ENCODE measurements at places on chromosomes 11 and 22.

DNA sequence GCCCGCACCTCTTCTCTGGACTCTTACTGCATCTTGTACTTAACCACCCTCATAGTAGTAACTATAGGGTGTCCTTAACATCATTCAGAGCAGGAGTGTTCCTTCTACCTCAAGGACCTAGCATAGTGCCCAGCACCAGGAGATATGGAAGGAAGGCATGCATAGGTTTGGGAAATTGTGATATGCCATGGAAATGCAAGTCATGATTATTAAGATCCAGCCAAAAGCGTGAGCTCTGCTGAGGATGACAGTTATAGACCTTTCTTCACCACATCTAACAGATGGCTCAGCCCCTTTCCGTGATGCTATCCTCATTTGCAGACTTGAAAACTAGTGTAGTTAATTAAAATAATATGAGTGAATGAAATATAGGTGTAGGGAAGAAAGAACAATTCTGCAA is 746.1 kb downstream of the NTM start:
- no peak for DNase-seq

- DNase-seq, result peak; percentile 87
These were observed 531.7 kb downstream of the TBC1D22A start for GRCh38 chr22:47294222-47294532.

GRCh38 chr11:10680956-10681487 is 12.5 kb downstream of the IRAG1 start:
- peak; percentile 86 for DNase-seq

DNA sequence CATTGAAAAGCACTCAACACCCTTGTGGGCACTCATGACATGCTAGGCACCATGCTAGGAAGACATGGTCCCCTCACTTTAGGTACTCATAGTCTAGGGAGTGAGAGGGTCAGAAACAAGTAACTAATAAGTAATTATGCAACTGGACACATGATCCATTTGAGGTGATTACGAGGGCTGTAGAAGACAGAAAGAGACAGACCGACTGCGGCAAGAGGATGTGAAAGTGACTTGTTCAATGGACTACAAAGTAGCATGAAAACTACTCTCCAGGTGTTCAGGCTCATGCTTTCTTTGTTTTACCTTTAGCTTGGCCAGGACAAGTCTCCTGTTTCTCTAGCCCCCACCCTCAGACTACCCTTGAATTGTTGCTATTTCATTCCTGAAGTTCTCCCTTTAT is 310.8 kb upstream of the SORL1-AS1 start:
- no peak for DNase-seq

DNA sequence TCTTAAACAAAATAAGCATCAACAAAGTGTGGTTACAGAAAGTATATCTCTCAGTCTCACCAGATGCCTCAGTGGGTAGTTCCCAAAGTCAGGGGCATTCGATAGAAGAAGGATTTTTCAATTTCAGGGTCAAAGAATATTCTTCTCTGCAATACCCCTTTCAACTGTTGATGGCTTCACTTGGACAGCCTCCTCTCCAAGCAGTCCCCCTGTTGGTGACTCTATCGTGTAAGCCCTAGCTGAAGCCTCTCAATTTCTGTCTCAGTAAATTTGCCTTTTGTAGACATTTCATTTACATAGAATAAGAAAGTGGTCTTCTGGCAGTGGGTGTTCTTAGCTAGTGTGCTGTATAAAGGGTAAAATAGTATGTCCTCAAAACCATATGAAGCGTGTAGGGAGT is 11.3 kb upstream of the CCDC83 start:
- no peak for DNase-seq

DNA sequence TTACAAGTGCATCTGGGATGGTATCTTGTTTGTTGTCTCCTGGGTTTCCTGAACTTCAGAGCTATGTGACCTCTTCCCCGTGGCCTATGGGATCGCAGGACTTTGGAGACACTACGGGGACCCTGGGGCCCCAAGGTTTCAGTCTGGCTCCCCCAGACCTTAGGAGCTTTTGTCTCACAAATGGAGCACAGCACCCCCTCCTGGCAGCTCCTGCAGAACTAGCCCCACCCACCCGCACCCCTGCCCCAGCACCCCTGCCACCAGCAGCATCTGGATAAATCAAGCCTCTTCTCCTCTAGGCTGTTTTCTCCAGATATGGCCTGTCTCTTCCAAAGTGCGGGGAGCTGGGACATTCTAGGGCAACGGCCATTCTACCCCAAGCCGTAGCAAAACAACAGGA is 10.4 kb downstream of the RCOR2 start:
- DNase-seq, result no peak

DNA sequence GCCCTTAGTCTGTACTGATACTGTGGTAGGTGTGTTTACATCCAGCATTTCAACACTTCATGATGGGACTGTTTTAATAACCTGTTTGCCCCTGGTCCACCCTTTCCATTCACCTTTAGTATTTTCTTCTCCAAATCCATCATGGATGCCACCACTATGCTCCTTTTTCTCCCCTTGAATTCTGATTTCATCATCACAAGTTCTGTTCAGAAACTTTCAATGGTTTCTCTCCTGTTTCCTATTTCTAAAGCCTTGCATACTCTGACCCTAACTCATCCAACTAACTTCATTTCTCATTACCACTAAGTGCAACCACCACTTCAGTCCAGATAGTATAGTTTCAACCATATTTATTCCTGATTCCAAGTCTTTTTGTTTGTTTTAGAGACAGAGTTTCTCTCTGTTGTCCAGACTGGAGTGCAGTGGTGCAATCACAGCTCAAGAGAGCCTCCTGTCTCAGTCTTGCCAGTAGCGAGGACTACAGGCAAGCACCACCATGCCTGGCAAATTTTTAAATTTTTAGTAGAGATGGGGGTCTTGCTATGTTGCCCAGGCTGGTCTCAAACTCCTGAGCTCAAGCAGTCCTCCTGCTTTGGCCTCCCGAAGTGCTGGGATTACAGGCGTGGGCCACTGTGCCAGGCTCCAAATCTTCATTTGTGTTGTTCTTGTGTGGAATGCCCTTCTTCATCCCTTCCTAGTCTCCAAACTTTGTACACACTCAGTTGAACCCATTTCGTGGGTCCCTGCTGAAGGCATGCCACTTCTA is 1.2 kb upstream of the LIN7C start:
- no peak for DNase-seq

DNA sequence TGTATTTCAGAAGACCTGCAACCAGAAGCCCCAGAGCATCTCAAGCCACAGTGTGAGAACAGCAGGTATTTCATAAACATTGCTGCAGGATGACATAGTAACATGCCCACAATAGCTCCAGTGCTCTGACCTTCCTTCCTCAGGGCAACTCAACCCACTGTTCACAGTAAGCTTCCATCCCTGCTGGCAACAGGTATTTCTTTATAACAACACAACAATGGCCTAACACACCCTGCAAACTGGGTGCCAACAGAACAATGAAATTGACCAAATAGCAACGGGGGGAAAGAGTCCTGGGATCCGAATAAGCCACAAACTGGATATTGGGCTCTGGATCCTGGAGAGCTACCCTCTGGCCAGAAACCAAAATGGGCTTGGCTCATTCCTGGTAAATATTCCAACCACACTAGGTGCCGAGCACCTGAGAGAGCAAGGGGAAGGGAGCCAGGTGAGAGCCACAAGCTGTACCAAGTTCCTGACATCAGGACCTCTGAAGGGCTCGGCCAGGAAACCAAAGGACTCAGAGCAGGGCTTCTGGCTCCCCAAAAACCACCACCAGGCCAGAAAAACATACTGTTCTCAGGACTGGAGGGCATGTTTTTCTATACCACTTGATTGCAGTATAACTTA is 99.5 kb downstream of the MICAL3 start:
- peak; percentile 76 for DNase-seq

- peak; percentile 83 for DNase-seq
These were observed 1.1 kb upstream of the RPLP2 start for GRCh38 chr11:808427-809286.

DNA sequence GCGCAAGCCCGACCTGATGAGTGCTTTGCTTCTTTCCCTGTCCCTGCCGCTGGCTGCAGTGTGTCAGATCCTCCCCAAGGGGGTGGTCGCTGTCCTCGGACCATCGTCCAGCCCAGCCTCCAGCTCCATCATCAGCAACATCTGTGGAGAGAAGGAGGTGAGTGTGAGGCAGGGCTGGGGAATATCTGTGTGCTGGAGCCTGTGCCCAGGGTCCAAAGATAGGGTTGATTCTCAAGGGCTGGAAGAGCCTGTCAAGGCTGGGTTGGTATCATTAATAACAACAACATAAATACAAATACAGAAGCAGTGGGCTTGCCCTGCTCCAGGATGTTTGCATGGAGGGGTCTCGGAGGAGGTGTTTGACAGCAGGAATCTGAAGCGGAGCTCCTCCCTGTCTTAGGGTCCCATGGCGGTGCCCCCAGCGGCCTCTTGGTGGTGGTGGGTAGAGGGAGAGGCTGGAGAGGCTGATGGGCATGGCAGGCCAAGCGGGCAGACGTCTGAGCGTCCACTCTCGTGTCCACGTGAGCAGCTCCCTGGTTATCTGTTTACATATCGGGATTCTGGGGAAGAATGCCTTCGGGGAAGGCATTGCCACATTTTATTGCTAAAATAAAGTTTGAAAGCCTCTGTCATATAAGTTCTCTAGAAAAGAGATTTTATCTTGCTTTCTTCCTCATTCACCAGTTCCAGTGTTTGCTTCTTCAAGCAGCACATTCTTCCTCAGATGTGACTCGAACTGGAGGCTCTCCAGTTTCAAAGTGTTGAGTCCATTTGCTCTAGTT is 208.4 kb upstream of the TBCEL start:
- DNase-seq, result peak; percentile 41

DNA sequence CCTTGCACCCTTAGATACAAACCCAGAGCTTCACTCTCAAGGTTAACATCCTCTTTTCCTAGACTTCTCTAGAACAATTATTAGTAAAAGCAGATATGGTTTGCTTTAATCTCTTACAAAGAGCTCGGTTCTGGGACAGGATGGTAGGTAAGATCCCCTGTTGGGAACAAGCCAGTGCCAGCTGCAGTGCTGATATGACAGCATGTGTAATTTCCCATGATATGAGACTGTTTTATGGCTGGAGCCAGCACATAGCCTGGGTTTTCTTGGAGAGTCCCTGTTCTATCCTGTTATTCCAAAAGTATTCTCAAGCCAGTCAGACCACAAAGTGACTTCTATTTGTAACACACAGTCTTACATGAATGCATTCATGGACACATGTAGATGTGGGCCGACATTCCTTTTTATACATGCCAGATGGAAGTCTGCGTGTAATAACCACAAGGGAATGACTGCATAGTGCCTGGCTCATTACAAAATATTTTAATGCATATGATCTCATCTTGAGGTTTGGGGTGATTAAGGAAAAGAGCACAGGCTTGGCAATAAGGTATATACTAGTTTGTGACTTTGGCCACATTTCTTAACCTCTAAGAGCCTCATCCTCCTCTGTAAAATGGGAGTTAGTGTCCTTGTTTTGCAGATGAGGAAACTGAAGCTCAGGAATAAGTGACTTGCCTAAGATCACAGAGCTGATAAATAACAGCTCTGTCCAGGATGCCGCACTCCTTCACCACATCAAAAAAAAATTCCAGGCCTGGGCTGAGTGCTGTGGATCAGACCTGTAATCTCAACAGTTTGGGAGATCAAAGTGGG is 21.8 kb downstream of the CLMP start:
- peak; percentile 97 for DNase-seq

All from M059J (cell line).